ENCODE measurements at places on chromosomes 4 and X.

GRCh38 chr4:26579169-26579568 lies 4.7 kb upstream of the TBC1D19 start:
- no peak for DNase-seq

DNA sequence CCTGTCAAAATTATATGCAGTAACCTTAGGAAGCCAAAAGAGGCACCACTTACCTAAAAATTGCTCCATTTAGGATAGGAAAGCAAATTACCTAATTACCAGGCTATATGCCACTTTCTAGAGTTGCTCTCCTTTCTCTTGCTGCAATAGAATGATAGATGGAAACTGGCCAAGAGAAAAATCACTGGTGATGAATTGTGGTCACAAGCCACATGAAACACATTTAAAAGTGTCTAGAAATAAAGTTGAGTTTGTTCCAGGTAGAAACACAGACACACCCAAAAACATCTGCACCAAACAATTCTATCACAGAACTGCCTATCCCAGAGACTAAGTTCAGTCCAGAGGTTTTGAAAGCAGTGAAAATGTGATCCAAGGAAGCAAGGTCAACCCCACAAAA lies 337.7 kb downstream of the PCDH19 start:
- no peak for DNase-seq

- DNase-seq: no peak
Observed at GRCh38 chr4:13331827-13332226, 152.3 kb downstream of the RAB28 start.

DNA sequence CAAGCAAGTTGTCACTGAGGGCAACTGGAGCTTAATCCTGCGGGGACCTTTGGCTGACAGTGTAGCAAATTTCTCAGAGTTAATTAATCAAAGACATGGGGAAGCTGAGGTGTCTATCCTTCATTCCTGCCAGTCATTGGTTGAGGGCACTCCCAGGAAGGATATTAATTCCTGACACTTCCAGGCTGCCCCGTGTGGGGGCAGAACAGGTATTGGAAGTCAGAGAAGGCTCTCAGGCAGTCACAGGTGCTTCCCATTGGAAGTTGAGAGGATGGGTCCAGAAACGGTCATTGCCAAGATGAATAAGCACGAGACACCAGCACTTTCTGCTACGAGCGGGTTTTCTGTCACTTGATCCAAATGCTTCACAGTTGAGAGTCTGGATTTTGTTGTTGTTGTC lies 29.1 kb upstream of the CD38 start:
- DNase-seq: no peak

DNA sequence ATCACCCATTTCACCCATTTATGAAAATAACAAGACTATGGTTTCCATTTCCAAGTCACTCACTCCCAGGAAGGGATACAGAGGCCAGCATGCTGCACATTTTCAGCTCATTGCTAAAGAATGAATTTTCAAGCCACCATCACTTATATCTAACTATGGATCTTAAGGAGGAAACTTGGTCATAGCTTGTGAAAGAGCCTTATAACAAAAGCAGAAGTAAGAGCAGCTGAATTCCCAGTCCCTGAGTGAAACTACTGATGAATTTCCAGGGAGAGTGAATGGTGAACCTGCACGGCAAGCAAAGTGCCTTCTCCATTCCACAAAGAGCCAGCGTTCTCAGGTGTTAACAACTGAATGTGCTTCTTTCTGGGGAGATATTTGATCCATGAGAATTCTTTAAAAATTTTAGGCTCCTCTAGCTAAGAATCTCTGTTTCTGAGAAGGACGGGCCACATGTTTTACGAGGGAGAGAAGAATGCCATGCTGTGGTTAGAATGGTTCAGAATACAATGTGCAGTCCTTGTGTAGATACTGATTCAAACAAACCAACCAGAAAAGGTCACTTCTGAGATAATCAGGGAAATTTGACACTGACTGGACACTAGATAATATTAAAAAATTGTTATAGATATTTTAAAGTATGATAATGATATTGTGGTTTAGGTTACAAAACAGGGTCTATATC lies 24.0 kb downstream of the BTC start:
- no peak for DNase-seq

DNA sequence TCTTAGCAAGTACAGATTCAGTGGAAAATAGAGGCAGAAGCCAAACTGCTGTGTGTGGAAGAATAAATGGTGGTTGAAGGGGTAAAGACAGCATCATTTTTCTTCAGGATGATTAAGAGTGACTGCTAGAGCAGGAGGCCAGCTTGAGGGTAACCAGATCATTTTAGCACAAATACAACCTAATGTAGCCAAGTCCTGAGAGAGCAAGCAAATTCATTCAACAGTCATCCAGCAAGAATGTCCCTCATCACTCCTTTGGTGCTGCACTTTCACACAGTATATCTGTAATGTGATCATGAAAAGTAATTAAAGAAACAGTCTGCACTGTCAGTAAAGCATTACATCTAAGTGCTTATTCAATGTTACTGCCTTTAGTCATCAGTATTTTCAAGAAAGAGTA lies 44.8 kb downstream of the NPFFR2 start:
- DNase-seq: no peak

GRCh38 chr4:45317276-45317675 lies 590.9 kb upstream of the GNPDA2 start:
- DNase-seq: no peak

DNA sequence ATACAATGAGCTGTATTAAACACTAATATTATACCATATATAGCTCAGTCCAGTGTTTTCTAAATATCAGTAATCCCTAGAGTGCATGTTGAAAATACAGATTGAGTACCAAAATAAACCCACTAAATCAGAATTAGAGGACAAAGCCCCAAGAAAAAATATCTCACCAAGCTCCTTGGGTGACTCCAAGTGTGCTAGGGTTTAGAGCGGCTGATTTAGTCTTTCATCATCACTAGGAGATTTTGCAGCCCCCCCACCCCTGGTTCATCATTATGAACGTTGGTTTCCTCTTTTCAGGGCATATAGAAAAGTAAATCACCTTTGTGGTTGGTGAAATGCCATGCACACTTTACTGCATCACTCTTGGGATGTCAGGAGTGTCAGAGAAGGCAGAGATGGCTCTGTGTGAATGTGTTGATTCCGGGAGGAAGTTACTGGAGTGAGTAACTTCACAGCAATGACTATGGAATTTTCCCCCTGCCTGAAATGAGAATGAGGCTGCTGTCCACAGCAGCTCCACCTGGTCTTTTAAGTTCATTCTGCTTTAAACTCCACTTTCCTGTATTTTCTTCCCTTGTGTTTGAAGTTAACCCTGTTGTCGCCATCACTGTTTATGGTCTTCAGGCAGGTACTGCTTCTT lies 25.2 kb upstream of the ANAPC4 start:
- DNase-seq: no peak

DNA sequence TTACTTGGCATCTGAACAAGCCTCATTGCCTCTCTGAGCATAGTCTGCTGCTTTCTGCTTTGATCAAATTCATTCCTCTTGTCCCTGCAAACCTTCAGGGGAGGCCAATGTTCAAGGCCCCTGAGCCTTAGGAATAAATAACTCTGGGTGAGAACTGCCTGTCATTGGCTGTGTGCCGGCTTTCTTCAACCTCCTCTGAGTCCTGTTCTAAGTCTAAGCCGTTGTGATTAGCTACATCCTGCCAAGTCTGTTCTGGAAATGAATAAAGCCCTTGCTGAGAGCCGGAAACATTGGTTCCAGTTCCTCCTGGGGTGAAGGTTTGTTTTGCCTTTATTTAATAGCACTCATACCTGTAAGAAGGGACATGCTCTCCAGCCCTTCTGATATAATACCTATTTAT lies 13.8 kb downstream of the RNF4 start:
- DNase-seq: no peak

DNA sequence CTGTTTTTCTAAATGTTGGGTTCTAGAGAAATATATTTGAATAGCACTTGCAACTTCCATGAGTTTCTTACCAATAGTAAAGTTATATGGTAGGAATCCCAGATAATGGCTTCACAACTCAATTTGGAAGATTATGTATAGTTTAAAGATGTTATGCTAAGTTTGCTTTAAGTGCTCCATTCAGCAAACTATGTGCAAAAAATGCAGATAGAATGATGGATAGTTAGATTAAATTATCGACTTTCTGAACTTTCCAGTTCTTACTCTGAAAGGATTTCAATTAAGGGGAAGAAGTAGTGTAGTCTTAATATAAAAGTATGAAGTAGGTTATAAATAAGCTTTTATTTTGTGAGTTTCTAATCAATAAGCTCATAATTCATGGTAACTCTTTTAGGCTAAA lies 60.7 kb upstream of the NFKB1 start:
- DNase-seq: no peak

DNA sequence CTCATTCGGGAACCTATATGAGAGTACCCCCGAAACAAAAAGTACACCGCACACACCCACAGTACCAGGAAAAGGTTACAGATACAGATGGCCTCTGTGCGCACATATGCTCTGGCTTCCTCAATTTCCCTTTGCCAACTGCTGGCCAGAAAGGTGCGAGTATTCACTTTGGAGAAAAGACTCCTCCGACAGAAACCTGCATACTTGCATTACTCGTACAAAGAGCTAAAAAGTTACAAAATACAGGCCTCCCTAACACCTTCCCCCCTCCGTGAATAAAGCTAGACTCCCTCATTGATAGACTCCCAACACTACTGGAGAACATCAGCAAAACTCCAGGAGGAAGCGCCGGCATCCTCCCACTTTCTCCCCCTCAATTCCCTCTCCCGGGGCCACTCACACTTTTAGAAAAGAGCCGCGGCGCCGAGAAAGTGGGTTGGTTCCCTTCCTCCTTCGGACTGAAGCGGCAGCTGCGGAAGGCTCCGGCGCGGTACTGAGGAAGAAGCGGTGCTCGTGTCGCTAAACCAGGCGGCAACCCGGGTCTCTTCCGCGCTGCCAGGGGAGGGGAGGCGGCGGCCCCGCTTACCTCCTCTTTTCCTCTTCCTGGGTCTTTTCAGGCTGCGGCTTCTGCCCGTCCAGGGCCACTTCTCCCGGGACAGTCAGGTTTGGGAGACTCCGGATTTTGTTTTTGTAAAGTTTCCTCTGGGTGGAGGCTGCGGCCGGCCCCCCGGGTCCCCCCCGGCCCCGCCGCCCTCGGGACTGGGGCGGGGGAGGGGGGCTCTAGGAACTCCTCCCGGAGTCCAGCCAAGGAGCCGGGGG lies 1.1 kb downstream of the FBXW7 start:
- no peak for DNase-seq

- no peak for DNase-seq
Observed at GRCh38 chr4:164894702-164895101, 17.7 kb downstream of the APELA start.

GRCh38 chr4:171985129-171985528 lies 171.9 kb downstream of the GALNTL6 start:
- DNase-seq: no peak

GRCh38 chr4:155304375-155304774 lies 72.4 kb downstream of the MAP9 start:
- no peak for DNase-seq

DNA sequence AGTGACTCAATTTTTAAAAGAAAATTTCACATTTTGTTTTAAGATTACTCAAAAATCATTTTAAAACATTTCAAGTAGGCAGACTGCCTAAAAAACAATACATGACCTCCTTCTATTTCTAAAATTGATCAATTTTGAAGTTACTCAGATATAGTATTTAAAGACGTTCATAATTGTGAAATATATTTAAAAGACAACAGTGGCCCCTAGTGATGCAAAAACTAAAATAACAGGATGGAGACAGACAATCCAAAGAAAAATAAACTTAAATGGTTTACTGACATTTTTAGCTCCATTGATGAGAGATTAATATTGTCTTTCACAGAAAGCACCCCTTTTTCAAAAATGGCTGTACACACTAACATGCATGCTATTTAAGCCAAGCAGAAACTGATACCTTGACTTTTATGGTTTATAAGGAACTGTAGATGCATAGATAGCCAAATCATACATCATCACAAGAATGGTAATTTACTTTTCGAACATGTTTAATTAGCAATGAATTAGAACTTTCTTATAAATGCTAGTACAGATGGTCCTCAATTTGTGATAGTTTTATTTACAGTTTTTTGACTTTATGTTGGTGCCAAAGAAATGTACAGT lies 69.8 kb upstream of the FAT4 start:
- no peak for DNase-seq

- DNase-seq: no peak
Observed at GRCh38 chr4:79700356-79700755, 292.3 kb upstream of the GK2 start.

DNA sequence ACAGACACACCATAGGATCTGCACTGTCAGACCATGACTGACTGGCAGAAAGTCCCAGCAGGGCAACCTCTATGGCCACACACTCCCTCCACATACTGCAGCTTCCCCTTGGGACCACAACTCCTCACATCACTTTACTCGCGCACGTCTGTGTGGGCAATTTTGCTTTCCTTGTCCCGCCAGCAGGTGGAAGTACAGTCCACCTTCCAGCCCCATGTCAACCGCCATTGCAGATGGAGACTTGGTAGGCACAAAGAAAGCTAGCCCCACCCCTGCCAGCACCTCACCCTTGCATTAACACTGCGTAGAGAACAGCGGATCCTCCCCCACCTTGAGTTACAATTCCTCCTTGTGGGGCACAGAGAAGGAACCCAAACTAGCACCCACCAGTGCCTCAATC lies 74.4 kb upstream of the NAP1L2 start:
- no peak for DNase-seq

DNA sequence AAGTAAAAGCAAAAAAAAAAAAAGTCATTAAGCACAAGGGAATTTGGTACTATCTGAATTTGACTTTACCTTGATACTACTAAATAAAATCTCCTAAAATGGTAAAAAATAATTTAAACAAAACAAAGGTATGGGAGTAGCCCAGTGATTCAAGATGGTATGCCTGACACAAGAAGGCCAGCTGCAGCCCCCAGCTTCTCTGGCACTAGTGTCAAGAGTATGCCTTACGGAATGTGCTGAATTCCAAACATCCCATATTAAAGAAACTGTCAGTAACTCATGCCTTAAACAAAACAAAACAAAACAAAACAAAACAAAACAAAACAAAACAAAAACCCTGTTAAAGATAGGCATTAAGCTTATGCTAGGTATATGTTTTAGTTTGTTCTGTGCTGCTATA lies 80.8 kb downstream of the RASL11B start:
- no peak for DNase-seq

GRCh38 chr4:79358438-79358837 lies 32.6 kb upstream of the NAA11 start:
- DNase-seq: no peak

- DNase-seq: no peak
Observed at GRCh38 chr4:186780291-186781031, 56.8 kb upstream of the FAT1 start.

GRCh38 chr4:180710628-180711337 lies 1532.4 kb upstream of the TENM3 start:
- no peak for DNase-seq
